ENCODE measurements at places on chromosomes 13 and 19.

DNA sequence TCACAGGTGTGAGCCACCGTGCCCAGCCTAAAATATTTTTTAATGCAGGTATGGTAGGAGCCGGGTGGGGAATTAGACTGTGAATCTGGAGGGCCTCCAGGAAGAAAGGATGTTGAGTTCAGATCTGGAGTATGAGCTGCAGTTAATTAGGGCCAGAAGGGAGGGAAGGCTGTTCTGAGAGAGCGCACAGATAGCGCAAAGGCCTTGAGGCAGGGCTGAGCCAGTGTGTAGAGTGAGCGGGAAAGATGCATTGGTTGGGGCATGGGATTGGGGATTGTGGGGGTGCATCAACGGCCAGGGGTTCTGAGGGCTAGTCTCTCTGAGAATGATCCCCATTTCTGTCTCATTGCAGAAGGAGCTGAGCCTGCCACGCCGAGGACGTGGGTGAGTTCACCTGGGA is 9.7 kb downstream of the MAST3 start:
- DNase-seq: no peak

DNA sequence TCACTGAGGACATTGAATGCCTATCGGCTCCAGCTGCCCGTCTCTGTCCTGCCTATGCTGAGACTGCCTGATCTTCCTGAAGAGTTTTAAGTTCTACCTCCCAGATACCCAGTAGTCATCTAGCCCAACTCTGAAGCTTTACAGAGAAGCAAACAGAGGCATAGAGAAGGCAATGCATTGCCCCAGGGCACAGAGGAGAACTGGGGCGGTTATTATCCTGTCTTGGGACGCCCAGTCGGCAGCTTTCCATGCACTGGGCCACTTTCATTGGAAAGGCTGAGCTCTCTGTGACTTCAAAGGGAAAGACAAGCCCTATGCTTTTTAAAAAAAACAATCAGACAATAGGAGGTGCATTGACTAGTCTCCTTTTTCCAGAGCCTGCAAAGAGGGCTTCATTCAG is 71.6 kb downstream of the HSPH1 start:
- DNase-seq: no peak

- peak; percentile 77 for DNase-seq
Observed at GRCh38 chr19:49680421-49681351, 3.6 kb downstream of the PRMT1 start.

DNA sequence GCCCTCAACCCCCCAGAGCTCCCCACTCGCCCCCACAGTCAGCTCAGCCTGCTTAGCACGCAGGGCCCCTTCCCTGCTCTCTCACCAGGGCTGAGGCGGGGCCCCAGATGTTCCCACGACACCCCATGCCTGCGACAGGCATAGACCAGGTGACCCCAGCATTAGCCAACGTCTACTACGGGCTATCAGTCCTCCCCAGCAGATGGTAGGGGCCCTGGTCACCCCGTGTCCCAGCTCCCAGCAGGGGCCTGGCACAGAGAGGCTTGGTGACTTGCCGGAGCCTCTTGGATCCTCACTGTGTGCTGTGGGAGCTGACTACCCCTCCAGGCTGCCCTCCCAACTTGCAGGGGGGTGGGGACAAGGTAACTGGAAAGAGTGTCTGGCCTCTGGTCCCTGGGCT is 80.6 kb downstream of the KDM4B start:
- DNase-seq: no peak

DNA sequence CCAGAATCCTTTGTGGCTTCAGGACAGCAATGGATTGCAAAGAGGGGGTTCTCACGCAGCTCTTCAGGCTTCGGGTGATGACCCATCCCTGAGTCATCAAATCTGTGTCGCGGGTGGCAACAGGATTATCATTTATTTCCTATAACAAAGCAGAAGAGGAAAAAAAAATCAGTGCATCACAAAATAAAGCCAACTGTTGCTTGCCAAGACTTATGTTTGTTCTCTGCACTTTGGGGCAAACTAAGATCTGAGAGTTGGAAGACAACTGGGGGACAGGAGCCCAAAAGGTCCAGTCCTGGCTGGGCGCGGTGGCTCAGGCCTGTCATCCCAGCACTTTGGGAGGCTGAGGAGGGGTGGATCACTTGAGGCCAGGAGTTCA is 6.4 kb downstream of the GNA15 start:
- DNase-seq: no peak

DNA sequence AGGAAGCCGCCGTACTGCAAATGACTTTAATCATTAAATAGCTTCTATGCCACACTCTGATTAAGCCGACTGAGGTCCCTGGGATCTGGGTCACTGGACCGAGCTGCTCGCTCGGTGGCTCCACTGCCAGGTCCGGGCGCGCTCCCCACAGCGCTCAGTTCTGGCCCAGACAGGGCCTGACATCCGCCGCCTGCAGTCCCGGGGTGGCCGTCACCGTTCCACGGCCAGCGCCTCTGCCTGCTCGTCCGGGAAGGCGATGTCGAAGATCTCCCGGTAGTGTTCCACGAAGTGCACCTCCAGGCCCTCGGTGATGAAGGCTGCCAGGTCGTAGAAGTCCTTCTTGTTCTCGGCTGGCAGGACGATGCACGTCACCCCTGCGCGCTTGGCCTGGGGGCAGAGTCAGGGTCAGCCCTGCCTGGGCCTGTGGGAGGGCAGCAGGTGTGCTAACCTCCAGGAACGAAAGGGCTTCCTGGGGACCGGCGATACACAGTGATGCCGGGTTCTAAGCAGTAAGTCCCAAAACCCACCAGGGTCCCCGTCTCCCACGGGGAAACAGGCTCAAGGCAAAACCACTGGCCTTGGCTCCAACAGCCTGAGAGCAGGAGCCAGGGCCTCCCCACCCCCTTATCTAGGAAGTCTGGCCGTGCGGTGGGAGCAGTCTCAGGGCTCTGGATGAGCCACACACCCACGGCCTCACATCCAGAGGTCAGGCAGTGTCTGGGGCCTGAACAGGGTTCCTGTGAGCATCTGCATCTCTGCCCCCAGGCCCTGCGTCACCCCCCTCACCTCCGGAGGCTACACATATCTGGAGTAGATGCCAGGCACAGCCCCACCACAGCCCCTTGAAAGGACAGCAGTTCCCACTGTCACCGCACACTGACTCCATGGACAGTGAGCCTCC is 2.0 kb downstream of the RPL36 start:
- DNase-seq: no peak

- DNase-seq: no peak
Observed at GRCh38 chr13:21696865-21697448, 26.1 kb downstream of the FGF9 start.

DNA sequence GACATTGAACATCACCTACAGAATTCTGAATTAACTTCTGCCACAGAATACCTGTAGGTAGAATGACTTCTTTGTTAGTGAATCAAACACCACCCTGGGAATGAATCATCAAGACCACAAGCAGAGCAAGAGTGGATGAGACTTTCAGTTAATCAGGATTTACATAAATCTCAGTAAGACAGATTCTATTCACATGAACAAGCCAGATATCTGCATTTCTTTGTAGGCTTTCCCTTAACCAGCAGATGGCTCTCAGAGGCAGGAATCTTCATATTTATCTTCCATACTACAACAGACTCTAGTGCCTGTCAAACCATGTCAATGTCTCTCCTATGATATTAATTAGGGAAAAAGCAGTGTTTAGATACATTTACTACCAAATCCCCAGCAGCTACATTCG is 412.1 kb downstream of the KLF12 start:
- DNase-seq: no peak

- no peak for DNase-seq
Observed at GRCh38 chr13:110301606-110302553, 5.1 kb downstream of the COL4A1 start.

DNA sequence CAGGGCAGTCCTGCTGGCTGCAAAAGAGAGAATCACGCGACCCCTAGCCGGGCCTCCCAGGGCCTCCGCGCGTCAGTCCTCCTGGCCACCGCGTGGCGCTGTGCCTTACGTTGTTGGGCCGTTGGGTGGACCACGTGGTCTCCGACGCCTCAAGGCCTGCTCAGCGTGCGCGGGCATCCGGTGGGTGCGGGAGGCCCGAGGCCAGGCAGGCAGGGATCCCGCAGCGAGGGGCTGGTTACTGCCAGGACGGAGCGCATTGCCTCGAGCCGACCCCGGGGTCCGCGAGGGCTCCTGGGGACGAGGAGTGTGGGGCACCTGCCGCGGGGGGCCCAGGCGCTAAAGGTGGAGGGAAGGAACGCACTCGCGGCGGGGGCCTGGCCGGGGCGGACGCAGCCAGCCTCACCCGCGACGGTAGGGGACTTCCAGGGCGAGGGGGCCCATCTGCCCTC is at the start of gene TDRD12:
TDRD12 (plus strand) TSS at position 157 of the 449 bp plus-strand sequence. CDS start 306 bp downstream, outside the sequence.
- DNase-seq: no peak

DNA sequence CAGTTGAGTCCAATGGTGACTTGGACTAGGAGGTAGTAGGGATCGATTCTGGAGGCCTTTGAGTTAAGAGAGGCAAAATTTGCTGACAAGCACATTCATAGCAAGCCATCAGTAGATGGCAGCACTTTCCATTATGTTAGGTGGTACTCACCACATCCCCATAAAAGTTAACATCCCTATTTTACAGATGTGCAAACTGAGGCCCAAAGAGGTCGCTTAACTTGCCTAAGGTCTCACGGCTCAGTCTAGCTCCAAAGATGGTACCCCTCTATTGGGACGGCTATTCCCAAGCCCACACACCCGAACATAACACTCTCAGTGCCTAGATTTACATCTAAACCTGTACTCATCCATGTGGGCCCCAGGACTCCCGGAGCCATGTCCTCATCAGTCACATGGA is 21.5 kb upstream of the FOSB start:
- DNase-seq: no peak

GRCh38 chr13:77620138-77620537 is 77.3 kb upstream of the SLAIN1 start:
- DNase-seq: no peak

DNA sequence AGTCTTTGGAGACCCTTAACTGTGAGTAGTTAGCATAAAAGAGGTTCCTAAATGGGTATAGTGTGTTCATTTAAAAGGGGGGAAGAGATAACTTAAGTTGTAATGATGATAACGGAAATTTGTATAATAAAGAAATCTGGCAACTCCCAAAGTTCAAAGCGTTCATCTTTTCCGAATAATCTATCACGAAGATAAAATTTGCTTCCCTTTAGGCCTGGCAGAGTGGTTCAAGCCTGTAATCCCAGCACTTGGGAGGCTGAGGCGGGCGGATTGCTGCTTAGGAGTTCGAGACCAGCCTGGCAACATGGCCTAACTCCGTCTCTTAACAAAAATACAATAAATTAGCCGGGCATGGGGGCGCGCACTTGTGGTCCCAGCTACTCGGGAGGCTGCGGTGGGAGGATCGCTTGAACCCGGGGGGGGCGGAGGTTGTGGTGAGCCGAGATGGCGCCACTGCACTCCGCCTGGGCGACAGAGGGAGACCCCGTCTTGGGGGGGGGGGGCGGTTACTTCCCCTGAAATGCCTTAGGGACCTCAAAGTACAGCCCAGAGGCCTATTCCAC is 934 bp downstream of the N4BP2L2 start:
- DNase-seq: no peak

DNA sequence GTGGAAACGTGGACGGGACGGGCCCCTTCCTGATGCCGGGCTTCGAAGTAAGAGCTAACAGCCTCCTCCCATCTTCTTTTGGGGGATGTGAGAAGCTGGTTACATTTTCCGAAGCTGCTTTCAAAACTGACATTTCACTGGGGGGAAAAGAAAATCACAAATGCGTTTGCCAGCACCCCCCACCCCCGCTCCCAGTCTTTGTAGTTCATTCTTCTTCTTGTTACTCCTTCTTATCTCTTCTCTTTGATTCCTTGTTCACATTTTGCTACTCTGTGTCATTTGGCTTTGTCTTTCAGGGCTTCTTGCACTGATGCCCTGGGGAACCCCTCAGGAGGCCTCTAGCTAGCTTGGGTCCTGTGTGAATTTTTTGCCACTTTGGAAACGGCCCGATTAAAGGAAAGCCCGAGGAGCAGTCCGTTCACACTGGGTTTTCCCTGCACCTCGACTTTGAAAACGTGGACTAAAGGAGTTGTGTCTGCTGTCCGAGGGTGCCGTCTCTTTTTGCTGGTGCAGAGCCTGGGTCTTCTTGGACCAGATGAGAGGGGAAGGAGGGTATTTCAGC is 1.3 kb downstream of the CARM1 start:
- DNase-seq: no peak
